ENCODE measurements at places on chromosomes 12 and 14.

GRCh38 chr14:38851111-38851510 lies 251.9 kb downstream of the SEC23A start:
- DNase-seq = no peak

- DNase-seq = no peak
Observed at GRCh38 chr12:64522807-64523206, 70.9 kb downstream of the TBK1 start.

GRCh38 chr12:4768341-4768740 lies 48.1 kb downstream of the GALNT8 start:
- no peak for DNase-seq

DNA sequence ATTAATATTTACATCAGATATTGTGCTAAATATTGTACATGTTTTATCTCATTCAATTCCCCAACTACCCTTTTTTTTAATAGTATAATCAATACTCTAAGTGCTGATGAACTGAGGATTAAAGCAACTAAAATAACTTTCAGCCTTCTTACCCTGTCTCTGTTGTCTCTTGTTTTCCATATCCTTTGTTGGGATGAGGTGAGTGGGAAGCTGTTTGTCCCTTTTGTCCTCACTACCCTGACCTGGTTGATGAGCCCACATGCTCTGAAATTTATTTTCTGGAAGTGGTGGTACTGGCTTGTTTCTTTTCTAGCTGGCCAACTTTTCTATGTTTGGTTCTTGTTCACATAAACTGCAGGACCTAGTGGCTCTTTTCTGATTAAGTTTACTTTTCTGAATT lies 9.6 kb upstream of the ART4 start:
- no peak for DNase-seq

GRCh38 chr14:105664691-105665090 lies 138.3 kb downstream of the TMEM121 start:
- no peak for DNase-seq

- DNase-seq = peak; percentile 62
Observed at GRCh38 chr14:106564058-106564643, 1037.8 kb downstream of the TMEM121 start.

DNA sequence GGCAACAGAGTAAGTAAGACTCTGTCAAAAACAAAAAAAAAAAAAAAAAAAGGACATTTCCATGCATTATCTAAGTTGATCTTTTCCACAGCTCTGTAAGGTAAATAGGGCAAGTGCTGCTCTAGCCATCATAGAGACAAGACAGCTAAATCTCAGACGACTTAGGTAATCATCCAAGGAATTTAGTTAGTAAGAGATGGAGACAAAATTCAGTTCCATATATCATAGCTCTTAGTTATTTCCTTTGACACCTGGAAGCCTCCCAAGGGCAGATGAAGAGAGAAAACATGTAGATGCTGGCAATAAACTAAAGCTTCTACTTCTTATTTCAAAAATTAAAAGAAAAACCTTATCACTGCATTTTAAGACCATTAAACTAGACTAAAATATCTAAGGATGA lies 48.7 kb downstream of the ST8SIA1 start:
- DNase-seq = no peak

GRCh38 chr12:93879476-93880421 lies 202.6 kb downstream of the CRADD start:
- DNase-seq = no peak

GRCh38 chr12:12663644-12664294 lies 32.2 kb downstream of the GPR19 start:
- peak; percentile 57 for DNase-seq

- no peak for DNase-seq
Observed at GRCh38 chr12:75389061-75389460, 1.8 kb upstream of the GLIPR1L2 start.

- DNase-seq = no peak
Observed at GRCh38 chr12:2453076-2453760, 341.6 kb upstream of the FKBP4 start.

DNA sequence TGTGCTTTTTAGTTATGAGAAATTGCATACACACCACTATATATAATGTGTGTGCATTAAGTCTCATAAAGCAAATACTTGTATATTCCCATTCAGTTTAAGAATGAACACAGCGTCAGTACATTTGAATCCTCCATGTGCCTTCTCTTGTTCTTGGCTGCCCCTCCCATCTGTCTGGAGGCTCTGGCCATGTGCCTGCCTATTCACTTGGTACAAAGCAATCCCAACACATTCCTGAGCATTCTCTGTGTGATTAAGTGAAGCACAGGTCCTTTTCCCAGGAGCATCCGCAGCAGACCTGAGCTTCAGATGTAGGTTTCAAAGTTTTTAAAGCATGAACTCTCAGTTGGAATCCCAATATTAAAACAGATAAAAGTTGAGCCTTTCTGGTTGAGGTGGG lies 58.7 kb downstream of the POLR3B start:
- DNase-seq = no peak

GRCh38 chr12:43241986-43242385 lies 310.0 kb downstream of the ADAMTS20 start:
- no peak for DNase-seq

GRCh38 chr12:89878950-89879349 lies 170.3 kb upstream of the ATP2B1 start:
- no peak for DNase-seq

- DNase-seq = no peak
Observed at GRCh38 chr12:109203480-109203879, 87.1 kb downstream of the ACACB start.

All from GM06990 (cell line).